ENCODE measurements at places on chromosomes 4 and X.

- DNase-seq: no peak
Measured at GRCh38 chr4:110183058-110183457, 15.4 kb downstream of the ELOVL6 start.

- DNase-seq: no peak
Measured at GRCh38 chr4:44354172-44354571, 94.4 kb downstream of the KCTD8 start.

DNA sequence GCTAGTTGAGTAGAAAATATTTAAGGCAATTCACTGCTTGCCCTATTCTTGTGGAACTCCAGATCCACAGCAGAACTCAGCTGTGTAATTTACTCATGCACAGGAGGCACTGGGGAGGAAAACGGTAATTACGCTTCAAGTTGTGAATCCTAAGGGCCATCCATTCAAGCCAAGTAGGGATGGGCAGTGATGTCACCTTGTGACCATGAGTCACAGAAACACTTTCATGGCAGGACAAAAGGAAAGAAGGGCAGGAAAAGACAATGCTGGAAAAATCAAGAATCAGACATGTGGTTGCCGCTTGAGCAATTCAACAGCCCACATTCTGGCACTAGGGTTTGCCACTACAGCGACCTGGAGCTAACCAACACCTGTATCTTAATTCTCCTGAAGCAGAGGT is 1.4 kb downstream of the PAQR3 start:
- DNase-seq: no peak

- DNase-seq: no peak
Measured at GRCh38 chr4:2804449-2804972, 11.6 kb downstream of the SH3BP2 start.

- DNase-seq: no peak
Measured at GRCh38 chr4:108054025-108054638, 64.4 kb downstream of the HADH start.

GRCh38 chr4:67608027-67608426 is 49.5 kb downstream of the STAP1 start:
- DNase-seq: no peak

GRCh38 chr4:98663226-98664006 is 5.0 kb upstream of the TSPAN5 start:
- no peak for DNase-seq

DNA sequence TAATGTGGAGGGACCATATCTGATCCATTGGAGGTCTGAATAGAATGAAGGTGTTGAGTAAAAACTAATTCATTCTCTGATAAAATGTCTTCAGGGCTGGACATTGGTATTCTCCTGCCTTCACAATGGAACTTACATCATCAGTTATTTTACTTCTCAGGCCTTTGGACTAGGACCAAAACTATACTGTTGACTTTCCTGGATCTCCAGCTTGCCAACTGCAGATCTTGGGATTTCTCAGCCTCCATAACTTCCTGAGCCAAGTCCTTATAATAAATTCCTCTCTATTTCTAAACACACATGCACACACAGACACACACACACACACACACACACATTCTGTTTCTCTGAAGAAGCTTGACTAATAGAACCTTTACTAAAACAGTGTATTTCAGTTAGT is 1858.6 kb upstream of the ADGRL3 start:
- no peak for DNase-seq

DNA sequence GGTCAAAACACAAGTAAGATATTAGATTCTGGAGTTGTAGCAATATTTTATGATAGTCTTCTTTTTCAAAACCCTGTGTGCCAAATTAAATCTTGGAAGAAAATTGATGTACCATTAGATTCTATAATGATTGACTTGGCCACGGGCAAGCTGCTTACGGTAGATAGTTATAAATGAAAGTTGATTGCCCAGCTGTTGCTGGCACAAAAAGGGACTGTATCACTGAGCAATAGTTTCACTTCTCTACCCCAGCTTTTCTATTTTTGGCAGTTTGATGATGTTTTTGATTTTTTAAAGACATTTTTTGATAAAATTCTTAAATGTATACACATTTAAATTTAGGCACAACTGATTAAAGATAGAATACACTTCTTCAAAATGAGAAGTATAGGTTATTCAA is 333.3 kb downstream of the TRAM1L1 start:
- no peak for DNase-seq

- no peak for DNase-seq
Measured at GRCh38 chrX:94686071-94686470, 1012.1 kb downstream of the FAM133A start.

GRCh38 chrX:53261355-53261972 is 19.9 kb downstream of the IQSEC2 start:
- DNase-seq: no peak

GRCh38 chr4:75621715-75622114 is 8.6 kb downstream of the CDKL2 start:
- DNase-seq: no peak

DNA sequence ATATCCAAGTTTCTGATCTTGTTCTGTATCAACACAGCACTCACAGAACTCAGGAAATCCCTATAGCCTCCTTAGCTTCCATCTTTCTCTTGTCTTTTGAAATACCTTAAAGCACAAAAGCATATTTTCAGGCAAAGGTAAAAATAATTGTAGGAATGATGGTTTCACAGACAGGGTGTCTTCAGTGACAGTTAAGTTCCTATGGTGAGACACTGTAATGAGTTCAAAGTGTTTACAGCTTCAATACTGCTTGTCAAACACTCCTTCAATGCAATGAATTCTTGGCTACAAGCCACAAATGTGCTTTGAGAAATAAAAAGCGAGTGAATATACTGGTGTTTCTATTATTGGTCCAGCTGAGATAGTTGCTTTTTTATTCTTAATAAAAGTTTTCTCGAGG is 466.0 kb downstream of the DMD start:
- no peak for DNase-seq

DNA sequence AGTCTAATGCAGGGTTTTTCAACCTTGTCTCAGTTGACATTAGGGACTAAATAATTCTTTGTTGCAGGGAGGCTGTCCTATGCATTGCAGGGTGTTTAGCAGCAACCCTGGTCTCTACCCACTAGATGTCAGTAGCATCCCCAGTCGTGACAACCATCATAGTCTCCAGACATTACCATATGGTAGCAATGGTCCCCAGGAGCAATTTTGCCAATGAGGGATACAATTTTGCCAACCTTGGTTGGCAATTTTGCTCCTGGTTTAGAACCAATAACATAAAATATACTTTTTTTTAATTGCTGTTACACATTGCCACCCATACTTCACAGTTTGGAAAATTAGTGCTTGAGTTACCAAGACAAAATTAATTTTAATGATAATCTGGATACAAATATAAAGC is 6.0 kb downstream of the EREG start:
- peak; percentile 62 for DNase-seq

DNA sequence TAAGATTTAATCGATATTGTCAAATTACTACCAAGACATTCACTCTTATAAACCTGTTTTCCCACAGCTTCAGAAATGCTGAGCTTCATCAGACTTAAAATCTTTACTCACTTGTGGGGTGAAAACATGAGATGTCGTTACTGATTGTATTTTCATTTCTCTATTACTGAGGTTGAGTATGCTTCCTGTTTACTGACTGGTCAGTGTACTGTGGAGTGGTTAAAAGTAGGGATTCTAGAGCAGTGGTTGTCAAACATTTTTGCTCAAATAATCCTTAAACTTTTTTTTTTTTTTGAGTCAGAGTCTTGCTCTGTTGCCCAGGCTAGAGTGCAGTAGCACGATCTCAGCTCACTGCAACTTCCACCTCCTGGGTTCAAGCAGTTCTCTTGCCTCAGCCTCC is 50.3 kb downstream of the NSUN7 start:
- no peak for DNase-seq

DNA sequence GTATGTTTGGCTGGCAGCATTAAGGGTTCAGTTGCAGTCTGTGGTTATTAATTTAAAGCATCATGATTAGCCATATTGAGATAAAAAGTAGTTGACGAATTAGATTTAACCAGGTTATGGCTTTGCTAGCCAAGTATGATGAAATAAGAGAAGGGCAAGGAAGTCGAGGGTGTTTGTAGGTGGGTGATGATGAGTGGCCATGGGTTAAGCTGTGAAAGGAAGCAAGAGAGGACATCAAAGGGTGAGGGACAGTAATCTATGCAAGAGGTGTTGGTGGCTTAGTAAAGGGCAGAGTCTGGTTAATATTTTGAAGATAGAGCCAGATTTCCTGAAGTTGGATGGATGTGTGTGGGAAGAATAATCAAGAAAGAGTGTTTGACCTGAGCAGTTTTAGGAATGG is 44.5 kb downstream of the STIM2 start:
- DNase-seq: no peak

- DNase-seq: no peak
Measured at GRCh38 chrX:47360423-47361179, 9.8 kb upstream of the ZNF157 start.
